ENCODE measurements at places on chromosomes 13 and 19. TPM values are rescaled to one million over a fixed set of nuclear protein-coding genes. Genes with fewer than 3 reads are reported as not detected.

Gene SPACA4
- total RNA-seq, result not detected

Gene CHMP2A
- 68.1 TPM for total RNA-seq

Gene ZNF443
- 3.8 TPM for total RNA-seq

Gene NANOS3
- not detected for total RNA-seq
